ENCODE measurements at places on chromosomes 16 and 17. TPM values are rescaled to one million over a fixed set of nuclear protein-coding genes. Genes with fewer than 3 reads are reported as not detected.
A peak's percentile ranks its signal among the peaks of the same experiment; 100 is the strongest.

Gene CACNG4
- not detected for total RNA-seq

Gene CRYBA1
- not detected for total RNA-seq

Gene DGKE
- 25.6 TPM for total RNA-seq

Gene NEUROD2
- total RNA-seq = not detected

Gene GPRC5B
- not detected for total RNA-seq

Gene FAM20A
- total RNA-seq = not detected

GRCh38 chr16:31764103-31764502 lies 109.5 kb upstream of the ZNF267 start:
- no peak for DNase-seq

DNA sequence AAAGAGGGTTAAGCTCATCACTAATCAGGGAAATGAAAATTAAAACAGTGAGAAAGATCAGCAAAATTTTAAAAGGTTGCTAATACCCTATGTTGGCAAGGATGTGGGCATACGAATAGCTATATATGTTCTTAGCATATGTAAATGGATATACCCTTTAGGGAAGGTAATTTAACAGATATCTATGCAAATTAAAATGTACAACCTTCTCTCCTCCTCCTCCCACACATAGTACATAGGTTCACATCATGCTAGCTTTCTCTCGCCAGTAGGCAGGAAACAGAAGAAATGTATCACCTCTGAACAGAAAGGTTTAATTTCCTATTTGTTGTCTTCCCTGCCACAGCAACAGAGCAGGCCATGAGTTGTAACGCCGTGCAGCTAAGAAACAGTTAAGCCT lies 103.8 kb downstream of the CDYL2 start:
- DNase-seq = no peak

- no peak for DNase-seq
Measured at GRCh38 chr16:56897026-56897799, 32.2 kb downstream of the SLC12A3 start.

GRCh38 chr17:64255764-64256163 lies 7.3 kb downstream of the TEX2 start:
- DNase-seq = no peak

DNA sequence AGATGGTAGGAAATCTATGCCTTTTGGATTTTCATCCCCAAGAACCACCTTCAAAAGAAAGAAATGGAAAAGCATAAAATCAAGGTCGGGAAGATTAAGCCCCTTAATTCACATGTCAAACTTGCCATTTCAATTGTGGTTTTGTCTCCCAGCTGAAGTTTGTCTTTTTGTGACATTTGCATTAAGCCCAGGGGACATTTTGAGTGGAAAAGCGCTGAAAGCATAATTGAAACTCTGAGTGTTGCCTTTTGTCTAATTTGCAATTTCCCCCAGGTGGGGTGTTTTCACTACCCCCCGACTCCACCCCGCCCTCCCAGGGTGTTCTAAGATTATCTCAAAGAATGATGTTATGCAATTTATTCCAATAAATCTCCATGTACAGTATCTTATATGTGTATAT lies 396.2 kb downstream of the CDH13 start:
- no peak for DNase-seq

DNA sequence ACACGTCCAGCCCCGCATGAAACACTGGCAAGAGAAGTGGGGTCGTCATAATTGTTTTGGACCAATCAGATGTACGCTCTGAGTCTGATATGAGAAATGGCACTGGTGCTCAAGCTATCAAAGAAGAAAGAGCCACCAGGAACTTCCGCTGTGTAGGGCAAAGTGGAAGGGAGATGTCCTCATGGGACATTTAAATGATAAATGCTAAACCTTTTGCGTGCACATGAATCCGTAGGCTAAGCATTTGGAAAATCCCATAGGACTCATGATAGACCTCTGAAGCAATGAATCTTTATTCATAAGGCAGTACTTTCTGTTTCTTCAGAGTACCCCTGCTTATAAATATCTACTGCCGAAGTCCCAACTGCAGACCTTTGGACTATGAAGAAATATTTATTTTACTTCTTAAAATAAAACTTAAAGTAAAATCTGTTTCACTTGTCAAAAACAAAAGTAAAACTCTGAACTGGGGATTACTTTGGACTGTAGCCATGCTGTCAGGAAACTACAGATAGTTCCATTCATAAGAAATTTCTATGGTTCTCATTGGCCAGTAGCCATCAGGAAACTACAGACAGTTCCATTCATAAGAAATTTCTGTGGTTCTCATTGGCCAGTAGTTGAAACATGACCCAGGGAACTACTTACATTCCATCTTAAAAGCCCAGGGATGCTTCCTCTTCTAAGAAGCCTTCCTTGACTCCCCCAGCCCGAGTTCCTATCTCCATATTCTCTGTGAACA lies 335.1 kb downstream of the HS3ST4 start:
- DNase-seq = no peak

DNA sequence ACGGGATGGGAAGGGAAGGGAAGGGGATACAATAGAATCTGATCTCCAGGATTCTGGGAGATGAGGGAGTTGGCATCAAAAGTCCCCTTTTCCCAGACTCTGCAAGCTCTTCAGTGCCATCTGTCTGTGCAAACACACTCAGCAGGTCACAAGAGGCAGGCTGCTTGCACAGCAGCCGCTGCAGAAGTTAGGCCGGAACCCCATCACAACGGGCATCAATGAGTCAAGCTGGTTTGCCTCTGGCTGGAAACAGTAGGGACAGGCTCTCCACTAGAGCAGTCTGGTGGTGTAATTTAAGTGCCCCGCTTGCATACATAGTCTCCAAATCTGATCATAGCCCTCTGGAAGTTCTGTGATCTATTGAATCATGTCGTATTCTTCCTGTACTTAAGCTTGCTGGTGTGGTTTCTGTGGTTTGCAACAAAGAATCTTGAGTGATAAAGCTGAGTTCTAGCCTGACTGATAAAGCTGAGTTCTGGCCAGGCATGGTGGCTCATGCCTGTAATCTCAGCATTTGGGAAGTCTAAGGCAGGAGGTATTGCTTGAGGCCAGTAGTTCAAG lies 33.7 kb upstream of the KDM8 start:
- DNase-seq = peak; percentile 90

All from activated CD4-positive, alpha-beta memory T cell treated with anti-CD3 and anti-CD28 coated beads for 36 hours (primary cell).